Stimulated activated CD8-positive, alpha-beta memory T cell treated with anti-CD3 and anti-CD28 coated beads, Interleukin-15, amount 100 ng/mL, for 24 hours (primary cell): ENCODE measurements at places on chromosomes 16 and 17.

DNA sequence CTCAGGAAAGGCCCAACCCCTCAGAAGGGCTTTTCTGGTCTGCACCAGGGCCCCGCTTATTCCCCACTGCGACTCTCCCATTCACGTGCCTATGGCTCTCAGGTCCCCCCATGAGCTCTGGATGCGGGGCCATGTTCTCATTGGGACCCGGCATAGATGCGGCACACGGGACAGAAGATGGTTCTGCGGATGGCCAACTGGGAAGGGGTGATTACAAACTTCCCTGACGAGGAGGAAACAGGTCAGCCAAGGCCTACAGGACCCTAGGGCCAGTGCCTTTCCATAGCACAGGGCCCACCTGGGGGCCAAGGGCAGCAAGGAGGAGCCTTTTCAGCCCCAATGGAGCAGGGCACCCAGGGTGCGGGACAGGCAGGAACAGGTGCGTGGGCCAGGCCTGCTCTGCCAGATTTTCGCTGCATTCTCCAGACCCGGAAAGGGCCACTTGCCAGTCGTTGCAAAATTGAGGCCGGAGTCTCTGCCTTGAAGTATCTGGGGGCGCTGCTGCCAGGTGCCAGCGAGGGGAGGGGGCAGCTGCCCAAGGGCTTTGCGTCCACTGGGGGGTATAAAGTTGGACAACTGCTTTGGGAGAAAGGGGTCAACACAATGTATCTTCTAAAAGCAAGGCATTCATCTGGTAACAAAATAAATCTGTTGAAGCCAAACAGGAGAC is 20.5 kb downstream of the SLC7A5 start:
- no peak for DNase-seq

DNA sequence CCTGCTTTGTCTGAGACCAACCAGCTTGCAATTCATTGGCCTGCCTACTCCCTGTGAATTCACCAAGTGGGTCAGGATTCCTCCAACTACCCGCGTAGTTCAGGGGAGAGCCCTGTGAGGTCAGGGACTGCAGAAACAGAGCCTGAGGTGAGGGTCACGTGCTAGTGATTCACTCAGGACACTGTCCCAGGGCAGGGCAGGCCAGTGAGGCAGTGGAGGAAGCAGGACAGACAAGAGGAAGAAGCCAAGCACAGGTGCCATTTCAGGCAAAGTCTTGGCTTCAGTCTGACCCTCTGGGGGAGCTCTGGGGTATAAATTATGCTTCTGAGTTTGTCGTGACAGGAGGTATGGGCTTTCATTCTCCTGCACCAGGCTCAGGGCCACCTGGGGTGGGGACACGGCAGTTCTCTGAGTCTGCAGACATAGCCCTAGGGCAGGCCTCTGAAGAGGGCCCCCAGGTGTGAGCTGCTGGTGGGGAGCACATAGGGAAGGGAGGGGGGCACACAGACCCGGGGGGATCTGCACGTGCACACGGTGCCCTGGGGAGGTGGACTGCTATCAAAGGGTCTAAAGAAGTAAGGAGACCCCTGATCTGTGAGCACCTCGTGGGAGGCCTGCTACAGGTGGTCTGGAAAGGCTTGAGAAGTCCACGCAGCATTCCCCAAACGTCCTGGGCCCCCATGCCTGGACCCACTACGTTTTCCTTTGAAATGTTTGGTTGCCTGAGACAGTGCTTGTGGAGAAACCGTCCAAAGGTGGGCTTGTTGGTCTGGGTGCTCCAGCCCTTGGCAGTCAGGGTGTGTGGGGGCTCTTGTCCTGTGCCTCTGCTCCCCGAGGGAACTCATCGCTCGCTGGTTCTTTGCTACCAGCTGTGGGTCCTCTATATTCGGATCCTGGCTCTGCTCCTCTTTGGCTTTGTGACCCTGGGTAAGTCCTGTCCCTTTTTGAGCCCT is 46.4 kb downstream of the NKD1 start:
- DNase-seq = no peak

GRCh38 chr16:66580605-66581209 is 1.4 kb downstream of the CMTM2 start:
- no peak for DNase-seq

DNA sequence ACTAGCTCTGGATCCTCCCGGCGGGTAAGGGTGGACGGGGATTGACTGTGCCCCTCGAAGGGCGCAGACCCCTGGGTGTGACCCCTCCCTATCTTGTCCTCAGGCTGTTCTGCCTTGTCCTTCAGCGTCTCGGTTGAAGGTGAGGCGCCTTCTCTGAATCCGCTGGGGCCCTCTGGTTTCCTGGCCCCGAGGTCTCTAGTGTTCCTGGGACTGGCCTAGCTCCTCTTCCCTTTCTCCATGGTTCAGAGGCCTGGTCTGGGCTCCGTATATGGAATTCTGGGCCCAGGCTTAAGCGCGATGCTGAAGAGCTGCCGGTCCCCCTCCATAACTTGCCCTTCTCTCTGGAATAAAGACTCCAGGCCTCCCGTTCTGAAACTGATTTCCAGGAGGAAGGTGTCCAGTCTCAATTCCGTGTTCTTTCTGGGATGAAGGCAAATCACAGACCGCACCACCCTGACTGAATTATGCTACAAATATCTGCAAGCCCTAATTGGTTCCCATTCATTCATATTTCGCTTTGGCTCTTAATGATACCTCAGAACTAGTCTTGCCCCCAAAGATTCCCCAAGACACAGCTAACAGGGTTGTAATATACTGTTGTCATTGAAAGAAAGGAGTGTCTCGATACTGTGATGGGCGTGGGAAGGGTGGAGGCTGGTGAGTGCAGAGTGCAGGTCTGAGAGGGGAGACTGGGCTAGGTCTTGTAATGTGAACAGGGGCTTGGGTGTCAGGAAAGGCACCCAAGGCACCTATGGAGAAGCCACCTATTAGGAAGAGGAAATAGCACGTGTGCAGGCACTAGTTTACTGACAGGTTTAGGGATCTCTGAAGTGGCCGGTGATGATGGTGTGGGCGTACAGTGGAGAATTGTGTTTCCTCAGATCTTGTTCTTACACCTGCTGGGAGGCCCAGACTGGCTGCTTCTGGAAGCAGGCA is 851 bp downstream of the EDC4 start:
- no peak for DNase-seq

DNA sequence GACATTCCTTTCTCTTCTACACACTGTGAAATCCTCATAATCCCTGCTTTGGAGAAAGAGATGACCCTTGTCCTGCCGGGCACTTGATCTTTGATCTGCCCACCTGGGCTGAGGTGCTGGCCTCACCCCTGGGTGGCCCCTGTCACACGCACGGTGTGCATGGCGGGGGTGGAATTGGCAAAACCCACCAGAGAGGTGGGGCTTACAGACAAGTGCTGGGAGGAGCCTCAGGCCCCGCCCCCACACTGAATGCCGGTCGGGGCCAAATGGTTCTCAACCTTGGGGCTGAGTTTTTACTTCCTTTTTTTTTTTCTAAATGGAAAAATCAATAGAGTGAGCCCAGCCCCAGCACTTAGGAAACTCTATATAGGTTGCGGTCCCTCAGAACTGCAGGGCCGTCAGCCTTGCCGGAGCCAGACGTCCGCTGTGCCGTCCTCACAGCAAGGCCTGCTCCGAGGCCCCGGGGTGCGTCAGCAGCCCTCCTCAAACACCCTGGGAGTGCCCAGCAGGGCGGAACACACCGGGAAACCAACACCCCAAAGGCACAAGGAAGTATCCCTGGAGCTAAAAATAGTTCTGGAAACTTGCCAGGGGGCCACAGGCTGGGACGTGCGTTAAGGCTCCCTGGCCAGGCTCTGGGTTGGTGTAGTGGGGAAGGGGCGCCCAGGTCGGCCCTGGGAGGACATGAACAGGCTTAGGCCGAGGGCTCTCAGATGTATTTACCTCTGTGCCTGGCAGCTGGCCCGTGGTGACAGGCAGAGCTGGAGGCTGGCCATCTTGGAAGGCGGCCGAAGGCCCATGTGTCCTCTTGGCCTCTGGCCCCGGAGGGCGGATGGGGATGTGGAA is 11.0 kb downstream of the GPRC5C start:
- no peak for DNase-seq

DNA sequence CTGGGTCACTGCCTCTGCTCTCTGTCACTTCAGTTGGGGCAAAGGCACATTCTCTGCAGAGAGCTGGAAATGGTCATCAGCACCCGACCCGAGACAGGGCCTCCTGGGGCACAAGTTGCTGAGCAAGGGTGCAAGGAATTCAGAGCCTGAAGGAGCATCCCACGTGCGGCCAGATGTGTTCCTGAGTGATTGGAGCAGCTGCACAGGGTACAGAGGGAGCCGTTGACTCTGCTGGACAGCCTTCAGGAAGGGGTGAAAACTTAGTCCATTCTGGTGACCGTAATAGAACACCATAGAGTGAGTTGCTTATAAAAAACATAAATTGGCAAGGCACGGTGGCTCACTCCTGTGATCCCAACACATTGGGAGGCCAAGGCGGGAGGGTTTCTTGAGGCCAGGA is 106.8 kb downstream of the CCDC182 start:
- DNase-seq = no peak

DNA sequence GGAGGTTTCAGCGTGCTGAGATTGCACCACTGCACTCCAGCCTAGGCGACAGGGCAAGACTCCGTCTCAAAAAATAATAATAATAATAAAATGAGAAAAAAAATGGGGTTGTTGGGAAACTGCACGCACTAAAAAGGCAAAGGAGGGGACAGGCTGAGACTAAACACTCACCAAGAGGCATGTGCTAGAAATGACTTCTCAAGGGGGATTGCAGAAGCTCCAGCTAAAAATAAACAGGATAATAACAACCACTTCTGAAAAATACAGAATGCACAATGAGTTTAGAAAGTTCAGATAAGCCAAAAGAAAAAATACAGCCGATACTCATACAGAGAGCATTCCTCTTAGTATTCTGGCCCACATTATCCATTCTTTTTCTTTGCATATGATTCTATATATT is 15.1 kb upstream of the TIMP2 start:
- DNase-seq = no peak

DNA sequence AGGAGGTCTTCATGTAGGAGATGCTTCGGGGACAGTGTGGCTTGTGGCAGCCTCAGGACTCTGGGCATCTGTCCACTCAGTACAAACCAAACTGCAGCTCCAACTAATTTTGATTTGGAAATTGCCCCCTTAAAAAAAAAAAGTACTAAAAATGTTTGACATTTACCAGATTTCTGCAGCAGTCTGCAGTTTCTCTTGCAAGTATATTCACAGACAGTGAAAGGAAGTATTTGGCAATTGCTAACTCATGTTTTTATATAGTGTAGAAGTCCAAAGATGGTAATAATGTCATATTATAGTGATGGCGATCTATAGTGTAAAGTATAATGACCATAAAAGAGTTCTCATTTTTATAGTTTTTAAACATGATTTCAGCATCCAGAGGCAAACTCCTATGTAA is 218.6 kb downstream of the PRKCA start:
- no peak for DNase-seq

DNA sequence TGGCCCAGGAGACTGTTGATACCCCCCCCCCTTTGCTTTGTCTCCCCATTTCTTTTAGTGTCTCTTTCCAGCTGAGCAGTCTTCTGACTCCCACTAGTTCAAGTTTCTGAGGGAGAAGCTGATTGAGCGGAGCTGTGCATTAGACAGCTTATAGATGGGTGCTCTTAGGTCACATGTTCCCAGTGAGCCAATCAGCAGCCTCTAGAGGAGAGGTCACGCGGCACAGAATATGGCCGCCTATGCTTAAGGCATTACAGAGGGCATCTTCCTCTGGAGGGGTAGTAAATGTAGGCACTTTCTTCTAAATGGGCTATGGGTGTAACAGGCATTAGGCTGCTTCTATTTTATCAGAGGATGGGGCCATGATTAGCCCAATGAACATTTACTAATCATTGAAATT is 131.6 kb downstream of the CDH13 start:
- DNase-seq = no peak

- DNase-seq = no peak
These were observed 84.9 kb downstream of the RTN4RL1 start for GRCh38 chr17:1939981-1940809.

- no peak for DNase-seq
These were observed 443.5 kb downstream of the GRIN2A start for GRCh38 chr16:9738690-9739089.
